ENCODE measurements at places on chromosomes 1 and 21.

DNA sequence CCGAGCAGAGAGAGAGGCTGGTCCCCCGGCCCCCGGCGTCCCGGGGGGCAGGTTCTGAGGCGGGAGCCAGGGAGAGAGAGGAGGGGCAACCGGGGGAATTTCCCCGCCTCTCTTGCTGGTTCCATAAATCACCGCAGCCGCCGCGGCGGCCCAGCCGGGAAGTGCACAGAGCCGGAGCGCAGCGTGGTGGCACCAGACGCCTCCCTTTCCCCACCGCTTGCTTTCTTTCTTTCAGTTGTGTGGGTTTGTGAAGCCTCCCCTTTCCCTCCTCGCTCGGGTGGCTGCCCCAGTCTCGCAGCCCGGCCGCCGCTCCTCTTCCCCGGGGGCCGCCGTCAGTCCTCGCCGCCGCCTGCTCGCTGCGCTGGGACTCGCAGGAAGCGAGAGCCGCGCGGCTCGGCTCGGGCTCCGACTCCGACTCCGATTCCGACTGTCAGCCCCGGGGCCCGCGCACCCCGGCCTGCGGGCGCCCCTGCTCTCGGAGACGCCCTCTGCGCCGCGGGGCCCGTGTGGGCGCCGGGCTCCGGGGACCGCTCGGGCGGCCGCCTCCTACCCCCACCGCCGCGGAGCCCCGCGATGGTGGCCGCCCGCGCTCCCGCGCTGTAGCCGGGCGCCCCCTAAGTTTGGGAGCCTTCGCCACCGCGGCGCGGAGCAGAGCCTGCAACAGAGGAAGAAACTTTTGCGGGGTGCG is at the start of gene CACHD1:
Gene CACHD1 (plus strand): TSS at position 153 of the 688 bp plus-strand sequence. CDS start 616 bp downstream, outside the sequence.
- DNase-seq: no peak

DNA sequence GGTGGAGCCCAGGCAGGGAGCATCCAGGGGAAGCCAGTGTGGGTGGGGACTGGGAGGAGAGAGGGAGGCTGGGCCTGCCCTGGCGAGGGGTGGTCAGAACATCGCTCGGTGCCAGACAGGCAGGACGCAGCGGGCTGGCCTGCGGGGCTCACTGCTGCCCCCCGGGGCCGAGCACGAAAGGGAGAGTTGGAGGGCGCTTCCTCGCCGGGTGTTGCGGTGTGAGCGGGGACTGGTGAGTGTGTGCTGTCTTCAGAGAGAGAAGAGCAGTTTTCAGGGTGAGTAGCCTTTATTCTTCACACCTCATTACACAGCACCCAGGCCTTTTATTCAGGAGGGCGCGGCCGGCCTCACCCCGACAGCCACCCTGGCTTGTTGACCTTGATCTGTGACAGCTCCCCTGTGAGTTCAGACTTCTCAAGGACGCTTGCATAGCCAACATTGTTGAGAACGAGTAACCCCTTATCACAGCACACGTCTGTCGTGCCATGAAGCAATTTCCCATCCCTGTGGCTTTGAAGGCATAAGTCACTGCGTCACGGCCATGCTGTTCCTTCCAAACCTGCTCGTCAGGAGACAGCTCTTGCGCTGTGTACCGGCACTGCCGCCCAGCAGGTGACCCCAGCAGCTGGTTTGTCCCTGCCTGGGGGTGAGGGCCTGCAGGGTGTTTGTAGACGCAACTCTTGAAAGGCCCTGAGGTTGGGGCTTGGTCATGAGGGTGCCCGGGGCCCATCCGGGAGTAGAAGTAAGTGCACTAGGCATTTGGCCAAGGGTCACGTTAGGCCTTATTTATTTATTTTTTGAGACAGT is 54.6 kb downstream of the PRKCZ start:
- no peak for DNase-seq

DNA sequence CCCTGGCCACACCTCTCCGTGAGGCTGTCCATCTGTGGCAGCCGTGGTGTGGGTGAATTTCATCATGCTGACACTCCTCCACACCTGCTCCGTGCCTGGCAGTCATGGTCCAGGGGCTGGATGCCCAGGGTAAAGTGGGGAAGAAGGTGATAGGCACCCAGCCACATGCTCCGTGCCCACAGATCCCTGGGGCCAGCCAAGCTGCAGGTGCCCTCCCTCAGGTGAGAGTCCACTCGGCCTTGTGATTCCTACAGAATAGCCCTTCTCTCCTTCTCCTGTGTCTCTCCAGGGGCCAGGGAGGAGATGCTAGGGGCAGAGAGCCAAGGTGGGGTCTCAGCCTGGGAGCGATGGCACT is 16.8 kb upstream of the POFUT2 start:
- DNase-seq: no peak

DNA sequence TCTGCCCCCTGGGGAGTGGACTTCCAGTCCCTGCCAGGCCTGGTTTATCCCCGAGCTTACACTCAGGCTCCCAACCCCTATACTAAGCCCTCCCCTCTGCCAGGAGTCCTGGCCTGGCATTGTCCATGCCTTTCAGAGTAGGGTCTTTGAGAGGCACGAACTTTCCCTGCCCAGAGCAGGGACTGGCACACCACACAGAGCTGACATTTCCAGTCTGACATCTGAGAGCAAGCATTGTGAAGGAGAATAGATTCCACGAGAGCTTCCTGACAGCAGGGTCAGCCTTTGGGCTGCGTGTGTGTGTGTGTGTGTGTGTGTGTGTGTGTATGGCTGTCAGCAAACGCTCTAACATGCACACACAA is 59.5 kb upstream of the LAPTM5 start:
- no peak for DNase-seq

- peak; percentile 45 for DNase-seq
Observed at GRCh38 chr21:15826147-15826780, 96.5 kb downstream of the USP25 start.

DNA sequence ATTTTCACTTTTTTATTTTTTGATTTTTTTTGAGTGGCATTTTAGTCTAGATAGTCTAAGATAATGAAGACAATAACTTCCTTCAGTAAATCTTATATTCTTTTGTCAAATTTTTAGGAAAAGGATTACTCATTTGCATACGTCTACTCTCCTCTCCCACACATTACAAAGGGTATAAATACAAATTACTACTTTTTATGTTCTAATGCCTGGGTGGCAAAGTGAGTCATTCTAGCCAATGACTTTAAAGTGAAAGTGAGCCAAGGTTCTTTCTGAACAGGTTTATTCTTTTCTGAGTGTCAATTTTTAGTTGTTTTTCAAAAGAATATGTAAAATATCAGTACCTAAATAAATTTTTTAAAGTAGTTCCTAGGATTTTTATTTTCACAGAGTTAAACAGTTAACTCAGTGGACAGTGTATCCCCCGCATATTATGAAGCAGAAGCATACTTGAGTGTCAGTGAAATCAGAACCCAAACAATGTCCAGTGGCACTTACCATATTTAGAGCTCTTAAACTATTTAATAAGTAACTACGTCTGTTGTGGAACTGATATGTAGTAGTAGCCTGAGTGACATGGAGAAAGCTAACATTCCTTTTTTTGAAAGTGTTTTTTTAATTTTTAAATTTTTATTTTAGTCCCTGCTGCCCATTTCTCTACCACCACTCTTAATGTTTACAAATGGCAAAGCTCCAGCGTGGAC is 141.7 kb downstream of the PHTF1 start:
- DNase-seq: no peak

DNA sequence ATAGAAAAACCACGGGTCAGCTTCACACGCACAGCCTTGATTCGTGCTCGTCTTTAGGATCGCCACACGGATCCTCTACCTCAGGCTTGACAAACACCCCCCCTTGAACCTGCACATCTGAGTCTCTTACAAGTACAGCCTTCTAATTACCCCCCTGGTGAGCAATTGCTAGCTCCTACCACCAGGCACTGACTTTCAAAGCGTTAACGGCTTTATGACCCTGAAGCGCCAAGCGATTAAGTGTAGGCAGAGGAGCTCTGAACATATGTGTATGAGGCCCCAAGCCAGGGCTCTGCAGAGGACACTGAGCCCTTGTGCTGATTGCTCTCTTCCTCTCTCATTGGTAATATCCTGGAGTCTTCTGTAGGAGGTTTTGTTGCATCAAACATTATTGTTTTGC is 55.7 kb upstream of the EPHA8 start:
- no peak for DNase-seq

GRCh38 chr21:45324489-45325205 is 37.0 kb upstream of the POFUT2 start:
- DNase-seq: no peak

DNA sequence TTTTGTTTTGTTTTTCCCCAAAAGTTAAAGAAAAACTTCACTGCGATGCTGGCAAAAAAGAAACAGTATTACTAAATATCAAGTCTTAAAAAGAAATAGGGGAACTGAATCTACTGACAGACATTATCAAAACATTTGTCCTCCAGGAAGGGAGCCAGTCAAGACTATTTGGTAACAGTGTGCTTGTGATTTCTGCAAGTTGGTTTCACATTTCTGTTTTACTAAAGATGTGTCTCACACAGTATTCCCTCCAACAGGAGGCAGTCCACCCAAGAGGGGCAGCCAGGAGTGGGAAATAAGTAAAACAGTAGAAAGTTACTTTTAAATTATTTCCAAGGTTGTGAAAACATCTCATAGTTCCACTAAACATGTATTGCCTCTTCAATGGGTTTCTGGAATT is 74.4 kb upstream of the SDC3 start:
- no peak for DNase-seq

DNA sequence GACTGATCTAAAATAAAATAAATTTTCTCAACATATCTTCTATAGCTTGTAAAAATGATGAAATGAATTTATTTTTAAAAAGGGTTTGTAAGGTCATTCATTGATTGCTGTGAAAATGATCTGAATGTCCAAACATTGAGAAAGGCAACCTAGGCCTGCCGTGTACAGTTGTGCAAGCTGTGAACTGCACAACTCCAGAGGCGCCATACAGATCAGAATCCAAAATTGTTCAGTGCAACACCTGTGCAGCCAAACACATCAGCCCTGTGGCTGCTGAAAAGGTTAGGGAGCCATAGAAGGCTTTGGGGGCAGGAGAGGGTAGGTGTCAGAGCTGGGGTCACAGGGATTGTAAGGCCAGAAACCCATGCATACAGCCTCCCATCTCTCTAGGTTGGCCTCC is 9.9 kb upstream of the ZC3H12A start:
- DNase-seq: no peak

DNA sequence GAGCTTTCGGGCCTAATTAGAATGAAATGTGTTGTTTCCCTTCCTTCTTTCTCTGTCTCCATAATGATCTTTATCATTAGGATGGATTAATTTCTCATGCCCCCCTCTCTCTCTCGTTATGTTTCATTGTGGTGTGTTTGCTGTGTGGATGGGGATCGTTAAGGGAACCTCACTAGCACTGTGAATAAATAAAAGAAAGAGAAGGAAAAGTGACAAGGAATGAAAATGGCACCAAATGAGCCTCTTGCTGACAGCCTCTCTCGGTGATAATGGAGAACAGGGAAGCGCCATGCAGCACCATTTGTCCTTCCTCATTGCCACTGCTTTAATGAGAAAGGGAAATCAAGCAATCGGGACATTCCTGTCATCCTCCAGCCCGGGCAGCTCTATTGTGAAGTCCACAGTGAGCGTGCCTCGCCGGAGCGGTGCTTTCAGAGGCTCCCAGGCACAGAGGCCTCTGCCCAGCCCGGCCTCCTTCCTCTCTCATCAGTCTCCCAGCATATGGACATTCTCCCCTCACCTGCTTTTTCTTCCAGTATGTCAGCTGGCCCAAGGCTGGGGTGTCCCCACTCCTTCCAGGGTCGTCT is 265.7 kb upstream of the TMEM51 start:
- no peak for DNase-seq

DNA sequence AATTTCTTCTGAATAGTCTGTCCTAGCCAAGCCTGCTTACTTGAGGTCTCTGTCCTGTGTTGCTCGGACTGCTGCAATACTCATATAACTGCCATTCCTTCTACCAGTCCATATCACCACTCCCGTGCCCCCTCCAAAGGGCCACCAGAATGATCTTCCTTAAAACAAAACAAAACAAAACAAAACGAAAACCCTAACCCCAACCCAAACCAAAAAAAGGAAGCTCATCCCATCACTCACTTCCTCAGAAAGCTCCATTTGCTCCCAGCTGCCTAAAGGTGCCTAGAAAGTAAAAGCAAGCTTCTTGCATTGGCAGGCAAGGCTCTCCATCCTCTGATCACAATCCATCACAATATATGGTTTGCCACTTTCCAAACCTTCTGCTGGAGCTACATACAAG is 20.3 kb downstream of the USP24 start:
- DNase-seq: no peak

Data from iPS DF 19.7 (cell line).